ENCODE measurements at places on chromosomes 2 and 18.

DNA sequence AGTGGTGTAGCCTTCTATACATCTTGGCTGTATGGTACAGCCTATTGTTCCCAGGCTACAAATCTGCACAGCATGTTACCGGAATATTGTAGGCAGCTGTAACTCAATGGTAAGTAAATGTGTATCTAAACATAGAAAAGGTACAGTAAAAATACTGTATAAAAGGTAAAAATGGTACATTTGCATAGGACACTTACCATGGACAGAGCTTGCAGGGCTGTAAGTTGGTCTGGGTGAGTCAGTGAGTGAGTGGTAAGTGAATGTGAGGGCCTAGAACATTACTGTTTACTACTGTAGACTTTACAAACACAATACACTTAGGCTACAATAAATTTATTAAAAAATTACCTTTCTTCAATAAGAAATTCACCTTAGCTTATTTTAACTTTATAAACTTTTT is 3.7 kb upstream of the MRPS9 start:
- no peak for DNase-seq

DNA sequence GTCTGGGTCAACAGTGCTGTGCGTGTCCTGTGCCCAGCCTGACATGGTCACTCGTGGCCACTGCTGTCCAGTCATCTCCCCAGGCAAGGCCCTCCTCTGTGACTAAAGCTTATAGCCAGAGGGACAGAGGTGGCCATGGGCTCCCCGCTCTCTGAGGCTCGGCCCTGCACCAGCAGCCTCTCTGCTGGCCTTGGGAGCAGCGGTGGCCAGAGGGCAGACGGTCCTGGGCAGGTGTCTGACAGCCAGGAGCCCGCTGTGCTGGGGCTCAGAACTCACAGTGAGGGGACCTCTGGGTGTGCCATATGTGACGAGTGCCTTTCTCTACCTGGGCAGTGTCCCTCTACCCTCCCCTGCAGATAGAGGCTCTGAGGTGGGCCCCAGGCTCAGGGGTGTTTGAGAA is 98.7 kb downstream of the FAM210A start:
- no peak for DNase-seq

DNA sequence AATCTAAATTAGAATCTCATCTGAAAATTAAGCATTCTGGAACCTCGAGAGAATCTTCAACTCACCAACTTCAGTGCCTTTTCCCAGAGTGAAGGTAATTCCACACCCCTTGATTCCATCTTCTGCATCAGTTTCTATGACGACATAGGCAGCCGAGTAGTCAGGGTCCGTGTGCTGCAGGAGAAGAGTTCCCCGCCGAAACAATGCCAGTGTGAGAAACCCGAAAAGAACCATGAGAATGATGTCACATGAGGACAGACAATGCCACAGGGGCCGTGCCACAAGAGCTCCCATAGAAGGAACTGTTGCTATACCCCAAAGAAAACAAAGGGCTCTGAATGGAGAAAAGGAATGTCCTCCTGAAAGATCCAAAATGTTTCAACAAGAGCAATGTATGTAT is 6.0 kb downstream of the ENOSF1 start:
- no peak for DNase-seq

- DNase-seq, result no peak
Observed at GRCh38 chr18:8741532-8741931, 36.2 kb downstream of the MTCL1 start.

DNA sequence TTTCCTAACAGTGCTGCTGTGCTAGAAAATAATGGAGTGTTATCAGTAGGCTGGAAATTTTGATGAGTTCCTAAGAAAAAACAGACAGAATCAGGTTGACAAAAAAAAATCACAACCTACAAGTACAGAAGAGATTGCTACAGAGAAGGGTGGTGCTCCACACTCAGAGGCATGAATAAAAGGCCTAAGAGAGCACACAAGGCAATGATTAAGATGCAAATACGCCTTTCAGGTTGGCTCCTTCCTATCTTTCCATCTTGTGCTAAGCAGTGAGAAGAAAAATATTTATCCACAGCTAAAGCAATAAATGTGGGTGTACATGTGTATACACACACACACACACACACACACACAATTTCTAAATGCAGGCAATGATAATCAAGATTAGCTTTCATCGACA is 130.6 kb upstream of the UBE2E3 start:
- DNase-seq, result no peak

DNA sequence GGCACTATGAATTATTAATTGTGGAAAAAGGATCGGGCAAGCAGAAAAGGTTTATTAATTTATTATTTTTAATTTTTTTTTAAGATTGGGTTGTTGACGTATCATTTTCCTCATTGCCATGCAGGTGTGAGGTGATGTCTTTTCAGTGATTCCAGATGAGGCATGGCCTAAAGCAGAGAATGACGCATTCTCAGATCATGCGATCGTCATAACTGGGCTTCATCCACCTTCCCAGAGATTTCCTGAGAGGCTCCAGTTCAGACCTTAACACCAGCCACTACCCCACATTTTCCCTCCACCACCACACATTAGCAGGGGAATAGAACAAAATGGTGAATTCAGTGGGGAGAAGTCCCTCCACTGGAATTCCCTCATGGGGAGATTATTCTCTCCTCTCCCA is 518.4 kb upstream of the SPHKAP start:
- DNase-seq, result no peak

DNA sequence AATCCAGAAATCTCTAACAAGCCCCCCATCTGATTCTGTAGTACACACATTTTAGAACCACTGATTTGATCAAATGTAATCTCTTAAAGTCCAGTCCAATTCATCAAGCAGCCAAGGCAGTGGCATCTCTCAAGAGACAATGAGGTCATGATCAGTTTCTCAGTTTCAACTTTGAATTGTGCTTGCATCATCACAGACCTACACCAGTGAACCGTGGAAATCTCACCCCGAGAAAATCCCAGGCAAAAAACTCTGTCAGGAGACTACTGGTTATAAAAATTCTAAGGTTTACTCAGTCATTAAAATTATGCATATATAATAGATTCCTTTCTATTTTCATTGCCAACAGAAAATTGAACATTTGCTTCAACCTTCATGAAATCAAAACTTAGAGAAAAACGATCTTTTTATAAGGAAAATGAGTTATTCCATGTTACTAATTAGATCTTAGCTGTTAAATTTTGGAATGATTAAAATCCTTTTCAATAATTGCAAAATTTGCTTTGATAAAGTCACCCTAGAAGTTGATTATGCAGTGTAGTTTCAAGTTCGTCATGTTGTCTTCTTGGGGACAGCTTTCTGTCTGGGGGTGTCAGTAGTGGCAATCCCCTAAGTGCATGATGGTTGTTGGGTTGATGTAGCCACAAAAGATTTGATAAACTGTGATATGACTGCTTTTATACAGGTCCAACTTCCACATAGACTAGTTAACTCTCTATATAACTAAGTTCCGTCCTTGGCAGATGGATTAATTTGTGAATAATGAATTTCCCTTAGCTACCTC is 235.0 kb downstream of the CAMKMT start:
- DNase-seq, result no peak

DNA sequence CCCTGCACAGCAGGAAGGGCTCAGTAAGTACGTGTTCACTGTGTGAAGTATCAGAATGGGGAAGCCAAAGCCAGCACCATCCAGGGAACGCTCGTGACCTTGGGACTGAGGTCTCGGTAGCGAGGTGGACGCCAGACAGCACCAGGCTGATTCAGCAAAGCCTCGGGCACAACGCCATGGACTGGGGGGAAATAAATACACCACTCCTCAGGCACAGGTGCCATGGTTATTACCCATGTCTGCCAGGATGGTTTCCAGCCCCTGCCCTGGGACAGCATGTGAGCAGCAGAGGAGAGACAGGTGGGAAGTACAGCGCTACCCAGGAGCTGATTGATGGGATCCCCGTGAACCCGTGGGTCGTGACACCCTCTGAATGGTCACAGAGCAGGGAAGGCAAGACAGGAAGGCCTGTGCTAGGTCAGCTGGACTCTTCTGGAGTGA is 53.0 kb downstream of the REEP1 start:
- no peak for DNase-seq

GRCh38 chr2:5940596-5941535 is 248.7 kb downstream of the SOX11 start:
- DNase-seq, result no peak

- DNase-seq, result no peak
Observed at GRCh38 chr18:26719896-26720295, 145.6 kb downstream of the AQP4 start.

DNA sequence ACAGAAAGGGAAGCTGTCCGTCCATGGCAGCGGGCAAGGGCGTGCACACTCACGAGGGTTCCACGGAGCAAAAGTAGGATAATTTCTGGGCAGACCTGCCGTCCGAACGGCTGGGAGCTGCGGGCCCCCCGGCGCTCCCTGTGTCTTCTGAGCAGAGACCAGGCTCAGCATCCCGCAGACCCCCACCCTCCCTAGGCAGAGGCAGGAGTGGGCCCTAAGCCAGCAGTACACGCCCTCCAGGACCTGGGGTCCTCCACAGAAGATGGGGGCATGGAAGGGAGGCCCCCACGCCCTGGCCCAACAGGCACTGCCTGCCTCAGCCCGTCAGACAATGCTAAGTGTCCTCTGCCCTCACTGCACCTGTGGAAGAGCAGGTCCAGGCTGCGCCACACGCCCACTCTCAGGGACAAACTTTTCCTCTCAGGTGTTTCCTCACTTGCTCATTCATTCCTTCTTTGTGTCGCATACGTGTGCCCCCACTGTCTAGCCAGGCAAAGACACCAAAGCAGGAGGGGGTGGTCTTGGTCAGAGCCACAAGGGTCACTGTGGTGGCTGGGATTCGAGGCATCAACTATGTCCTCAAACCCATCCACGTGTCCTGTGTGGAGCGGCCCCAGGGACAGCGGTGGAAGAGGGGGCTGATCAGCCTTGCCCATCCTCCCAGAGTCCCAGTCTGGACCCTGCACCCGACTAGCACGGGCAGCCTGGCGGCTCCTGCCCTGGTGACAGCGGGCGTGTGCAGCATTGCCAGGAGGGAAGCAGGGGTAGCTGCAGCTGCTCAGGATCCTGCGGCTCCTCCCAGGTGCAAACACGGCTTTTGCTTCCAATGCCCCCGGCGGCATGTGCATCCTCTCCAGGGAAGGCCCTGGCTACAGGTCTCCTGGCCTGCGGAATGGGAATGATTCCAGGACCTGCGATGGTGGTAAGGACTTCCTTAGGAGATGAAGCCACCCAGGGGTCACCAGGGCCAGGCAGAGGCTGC is 2.4 kb upstream of the GPC1 start:
- no peak for DNase-seq

GRCh38 chr18:2572171-2572569 is 813 bp downstream of the NDC80 start:
- DNase-seq, result no peak

- DNase-seq, result no peak
Observed at GRCh38 chr2:62293151-62293489, 97.2 kb downstream of the B3GNT2 start.

DNA sequence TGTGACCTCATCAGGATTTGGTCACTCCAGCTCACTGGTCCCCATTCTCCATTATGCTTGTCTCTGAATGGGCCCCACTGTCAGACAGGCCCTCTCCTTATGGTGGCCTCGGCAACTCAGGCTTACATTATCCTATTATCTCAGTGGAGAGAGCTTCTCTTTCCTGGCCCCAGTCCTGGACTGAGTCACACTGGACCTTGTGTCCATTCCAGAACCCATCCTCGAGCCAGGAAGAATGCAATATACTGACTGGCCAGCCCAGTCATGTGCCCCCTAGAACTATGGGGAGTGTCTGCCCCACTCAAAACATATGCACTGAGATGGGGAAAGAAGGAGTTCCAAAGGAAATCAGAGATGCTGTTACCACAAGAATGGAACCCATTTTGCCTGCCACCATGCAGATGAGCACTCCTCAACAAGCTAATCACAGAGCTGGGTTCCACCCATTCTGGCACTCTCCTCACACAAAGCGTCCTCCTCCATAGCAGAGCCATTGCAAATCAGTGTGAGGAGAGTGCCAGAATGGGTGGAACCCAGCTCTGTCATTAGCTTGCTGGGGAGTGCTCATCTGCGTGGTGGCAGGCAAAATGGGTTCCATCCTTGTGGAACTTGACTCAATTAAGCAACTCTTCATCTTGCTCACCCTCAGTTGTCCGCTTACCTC is 71.9 kb downstream of the CHRNA1 start:
- no peak for DNase-seq

DNA sequence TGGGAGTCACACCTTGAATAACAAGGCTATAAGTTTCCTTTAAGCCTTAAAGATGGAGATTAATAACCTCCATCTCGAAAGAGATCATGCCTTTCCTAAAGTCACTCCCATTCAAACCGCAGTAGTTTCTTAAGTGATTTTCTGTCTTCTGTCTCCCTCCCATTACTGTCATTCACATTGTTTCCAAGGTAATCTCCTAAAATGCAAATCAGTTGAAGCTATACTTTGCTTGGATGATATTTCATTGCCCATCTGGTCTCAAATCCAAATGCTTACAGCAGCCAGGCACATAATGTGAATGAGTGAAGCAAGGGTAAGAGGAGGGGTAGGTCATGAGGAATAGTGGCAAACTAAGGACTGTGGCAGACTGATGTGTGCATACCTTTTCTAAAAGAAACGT is 116.4 kb downstream of the CCDC141 start:
- no peak for DNase-seq

GRCh38 chr2:239874636-239875356 is 150.3 kb downstream of the NDUFA10 start:
- no peak for DNase-seq

GRCh38 chr2:128069769-128070168 is 21.2 kb upstream of the UGGT1 start:
- no peak for DNase-seq

DNA sequence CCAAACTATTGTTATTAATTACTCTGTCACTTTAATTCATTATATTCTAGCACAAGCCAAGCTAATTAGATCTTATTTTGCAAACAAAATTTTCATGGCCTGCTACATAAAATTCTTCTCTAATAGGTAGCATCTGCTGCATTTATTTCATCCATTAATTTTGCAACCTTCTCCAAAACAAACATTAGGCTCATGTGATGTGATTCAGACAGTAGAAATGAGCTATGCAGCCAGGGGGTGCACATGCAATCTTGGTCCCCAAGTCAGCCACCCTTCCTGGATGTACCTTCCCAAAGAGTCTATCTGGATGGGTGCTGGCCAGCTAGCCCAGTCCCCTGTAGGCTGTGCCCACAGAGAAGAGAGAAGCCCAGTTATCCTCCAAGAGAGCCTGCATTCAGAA is 242.1 kb upstream of the OSR1 start:
- no peak for DNase-seq

GRCh38 chr2:30897539-30897938 is 90.3 kb upstream of the CAPN13 start:
- DNase-seq, result no peak

DNA sequence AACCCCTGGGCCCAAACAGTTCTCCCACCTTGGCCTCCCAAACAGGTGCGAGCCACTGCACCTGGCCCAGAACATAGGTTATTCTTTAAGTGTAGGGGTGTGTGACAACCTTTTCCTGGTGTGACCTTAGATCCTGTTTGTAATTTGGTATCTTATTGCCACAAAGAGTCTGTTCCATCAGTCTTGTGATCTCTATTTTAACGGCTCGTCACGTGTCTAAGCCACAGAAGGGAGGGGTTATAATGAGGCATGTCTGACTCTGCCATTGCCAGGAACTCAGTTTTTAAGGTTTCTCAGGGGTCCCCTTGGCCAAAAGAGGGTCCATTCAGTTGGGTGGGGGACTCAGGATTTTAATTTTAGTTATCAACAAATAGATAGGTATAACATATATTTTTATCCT is 4.4 kb upstream of the ALS2 start:
- DNase-seq, result no peak

Measured in fibroblast of skin of left quadriceps (primary cell).